GDM1 (cell line): ENCODE measurements at places on chromosomes 1 and 21.

DNA sequence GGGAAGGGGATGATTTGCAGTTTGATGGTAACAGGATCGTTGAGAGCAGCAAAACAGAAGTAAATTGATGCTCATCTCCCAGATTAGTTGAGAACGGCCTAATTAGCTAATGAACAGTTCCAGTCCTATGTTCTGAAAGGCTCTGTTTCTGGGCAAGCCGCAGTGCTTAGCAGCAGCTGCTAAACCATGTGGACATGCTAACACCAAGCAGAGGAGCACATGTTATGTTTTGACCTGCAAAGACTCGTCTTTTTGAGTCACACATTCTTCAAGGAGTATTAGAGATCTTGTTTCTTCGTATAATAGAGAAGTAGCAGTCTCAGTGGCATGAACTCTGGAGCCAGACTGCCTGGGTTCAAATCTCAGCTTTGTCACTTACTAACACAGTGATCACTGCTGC is 58.1 kb downstream of the CACNA1E start:
- DNase-seq: no peak

GRCh38 chr1:223759273-223759672 is 46.9 kb downstream of the CAPN2 start:
- DNase-seq: no peak

DNA sequence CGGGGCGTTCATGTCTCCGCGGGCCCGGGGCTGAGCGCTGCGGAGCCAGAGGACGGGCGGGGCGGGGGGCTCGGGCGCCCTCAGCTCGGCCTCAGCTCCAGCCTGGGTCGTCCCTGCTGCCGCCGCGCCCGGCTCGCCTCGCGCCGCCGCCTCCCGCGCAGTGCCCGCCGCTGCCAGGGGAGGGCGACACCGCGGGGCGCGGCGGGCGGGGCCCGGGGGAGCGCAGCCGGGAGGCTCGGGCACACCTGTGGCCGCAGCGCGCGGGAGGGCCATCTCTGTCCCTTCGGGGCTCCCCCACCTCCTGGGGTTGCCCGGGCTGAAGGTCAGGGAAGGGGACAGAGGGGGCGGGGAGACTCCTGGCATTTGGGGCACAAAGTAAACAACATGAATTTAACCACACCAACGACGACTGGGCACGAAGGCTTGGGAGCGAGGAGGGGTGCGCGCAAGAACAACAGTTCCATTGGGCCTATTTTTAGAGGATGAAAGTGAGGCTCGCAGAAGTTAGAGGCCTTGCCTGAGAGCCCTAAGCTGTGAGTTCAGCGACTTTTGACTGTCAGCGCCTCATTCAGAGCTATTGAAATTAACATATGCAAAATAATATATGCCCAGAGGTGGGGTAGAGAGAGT is at the start of gene FAM131C:
TSS of gene FAM131C (minus strand) at position 162 of the 630 bp plus-strand sequence. CDS start 209 bp downstream, outside the sequence.
- no peak for DNase-seq

DNA sequence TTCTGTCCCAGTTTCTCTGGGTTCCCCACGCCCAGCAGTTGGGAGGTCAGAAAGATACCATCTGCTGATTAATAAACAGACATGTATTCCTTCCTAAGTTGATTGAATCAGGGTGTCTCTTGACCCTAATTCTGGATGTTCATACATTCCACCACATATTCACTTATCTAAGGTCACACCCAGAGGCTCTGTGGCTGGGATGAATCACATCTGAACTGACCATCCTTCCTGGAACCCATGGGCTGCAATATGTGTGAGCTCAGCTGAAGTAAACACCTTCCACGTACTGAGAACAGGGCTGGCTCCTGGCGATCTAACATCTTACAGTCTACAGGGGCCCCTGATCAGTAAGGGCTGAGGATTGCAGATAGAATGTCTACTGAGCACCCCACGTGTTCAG is 20.5 kb upstream of the TRABD2B start:
- DNase-seq: no peak

GRCh38 chr1:204680051-204680450 is 5.5 kb downstream of the LRRN2 start:
- DNase-seq: no peak

- no peak for DNase-seq
Measured at GRCh38 chr21:43370091-43370658, 56.8 kb downstream of the SIK1 start.

DNA sequence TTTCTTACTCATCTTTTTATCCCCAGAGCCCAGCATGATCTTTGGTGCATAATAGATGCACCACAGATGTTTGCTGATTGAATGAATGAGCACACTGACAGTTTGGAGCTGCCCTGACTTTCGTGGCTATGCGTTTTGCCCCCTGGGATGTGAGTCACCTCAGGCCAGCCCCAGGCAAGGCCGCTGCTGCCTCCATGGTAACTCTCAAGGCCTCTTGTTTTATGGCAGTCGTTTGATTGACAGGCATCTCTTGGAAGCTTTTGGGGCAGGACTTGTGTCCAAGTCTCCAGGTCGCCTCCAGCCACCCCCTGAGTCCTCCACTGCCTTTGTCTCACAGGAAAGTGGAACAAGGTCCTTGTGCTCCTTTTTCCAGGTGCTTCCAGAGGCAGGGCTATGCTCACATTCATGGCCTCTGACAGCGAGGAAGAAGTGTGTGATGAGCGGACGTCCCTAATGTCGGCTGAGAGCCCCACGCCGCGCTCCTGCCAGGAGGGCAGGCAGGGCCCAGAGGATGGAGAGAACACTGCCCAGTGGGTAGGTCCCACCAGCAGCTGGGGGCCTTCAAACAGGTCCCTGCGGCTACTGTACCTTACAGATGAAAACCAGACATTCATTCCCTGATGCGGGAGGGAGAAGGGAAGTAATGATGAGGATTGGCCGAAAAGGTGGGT is 11.2 kb downstream of the PSEN2 start:
- no peak for DNase-seq

GRCh38 chr1:201422436-201423030 is 1.0 kb upstream of the TNNI1 start:
- no peak for DNase-seq

GRCh38 chr1:231144416-231145193 is 17.3 kb upstream of the TRIM67 start:
- DNase-seq: no peak

- DNase-seq: no peak
Measured at GRCh38 chr1:70462611-70463010, 51.5 kb downstream of the CTH start.

DNA sequence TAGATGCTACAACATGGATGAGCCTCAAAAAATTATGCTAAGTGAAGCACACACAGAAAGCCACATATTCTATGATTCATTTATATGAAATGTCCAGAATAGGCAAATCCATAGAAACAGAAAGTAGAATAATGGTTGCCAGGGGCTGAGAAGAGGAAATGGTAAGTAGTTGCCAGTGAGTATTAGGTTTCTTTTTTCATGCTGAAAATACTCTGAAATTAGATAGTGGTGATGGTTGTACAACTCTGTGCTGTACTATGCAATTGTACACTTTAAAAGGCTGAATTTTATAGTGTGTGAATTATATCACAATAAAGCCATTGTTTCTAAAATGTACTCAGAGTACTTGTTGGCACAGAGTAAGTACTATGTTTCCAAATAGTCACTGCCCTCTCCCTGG is 15.5 kb upstream of the GFI1 start:
- no peak for DNase-seq

- DNase-seq: no peak
Measured at GRCh38 chr1:53559391-53559815, 100.2 kb downstream of the DMRTB1 start.

GRCh38 chr1:1143636-1144035 is 27.7 kb upstream of the C1orf159 start:
- no peak for DNase-seq

- DNase-seq: peak; percentile 90
Measured at GRCh38 chr1:64864018-64864940, 102.1 kb downstream of the JAK1 start.

GRCh38 chr1:168216171-168216570 is 9.6 kb upstream of the SFT2D2 start:
- no peak for DNase-seq

DNA sequence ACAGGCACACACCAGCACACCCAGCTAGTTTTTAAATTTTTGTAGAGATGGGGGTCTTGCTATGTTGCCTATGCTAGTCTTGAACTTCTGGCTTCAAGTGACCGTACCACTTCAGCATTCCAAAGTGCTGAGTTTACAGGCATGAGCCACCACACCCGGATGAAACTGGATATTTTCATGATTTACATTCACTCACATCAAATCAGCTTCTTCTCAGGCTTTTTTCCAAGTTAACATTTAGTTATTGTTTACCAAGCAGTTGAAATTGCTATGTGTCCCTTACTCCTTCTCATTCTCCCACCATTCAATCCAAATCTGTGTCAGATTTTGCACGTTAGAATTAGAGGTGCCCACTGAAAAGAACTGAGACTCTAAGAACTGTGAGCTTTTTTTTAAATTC is 18.4 kb downstream of the RIT1 start:
- no peak for DNase-seq

DNA sequence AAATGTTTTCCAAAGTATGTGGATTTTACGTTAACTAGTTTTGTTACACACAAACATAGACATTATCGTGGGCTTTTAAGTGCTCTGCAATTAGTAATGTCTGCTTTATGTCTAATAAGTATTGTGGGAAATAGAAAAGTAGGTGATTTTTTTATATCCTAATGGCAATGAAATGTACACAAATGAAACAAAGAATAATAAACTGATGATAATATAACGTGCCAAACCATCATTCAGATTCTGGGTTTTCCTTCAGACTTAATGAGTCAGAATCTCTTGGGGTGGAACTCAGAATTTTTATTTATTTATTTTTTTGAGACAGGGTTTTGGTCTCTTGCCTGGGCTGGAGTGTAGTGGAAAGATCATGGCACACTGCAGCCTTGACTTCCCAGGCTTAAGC is 2.0 kb downstream of the TMEM183A start:
- no peak for DNase-seq

GRCh38 chr1:37159102-37159501 is 124.8 kb upstream of the GRIK3 start:
- no peak for DNase-seq

- DNase-seq: no peak
Measured at GRCh38 chr1:212310383-212310782, 25.2 kb downstream of the PPP2R5A start.

DNA sequence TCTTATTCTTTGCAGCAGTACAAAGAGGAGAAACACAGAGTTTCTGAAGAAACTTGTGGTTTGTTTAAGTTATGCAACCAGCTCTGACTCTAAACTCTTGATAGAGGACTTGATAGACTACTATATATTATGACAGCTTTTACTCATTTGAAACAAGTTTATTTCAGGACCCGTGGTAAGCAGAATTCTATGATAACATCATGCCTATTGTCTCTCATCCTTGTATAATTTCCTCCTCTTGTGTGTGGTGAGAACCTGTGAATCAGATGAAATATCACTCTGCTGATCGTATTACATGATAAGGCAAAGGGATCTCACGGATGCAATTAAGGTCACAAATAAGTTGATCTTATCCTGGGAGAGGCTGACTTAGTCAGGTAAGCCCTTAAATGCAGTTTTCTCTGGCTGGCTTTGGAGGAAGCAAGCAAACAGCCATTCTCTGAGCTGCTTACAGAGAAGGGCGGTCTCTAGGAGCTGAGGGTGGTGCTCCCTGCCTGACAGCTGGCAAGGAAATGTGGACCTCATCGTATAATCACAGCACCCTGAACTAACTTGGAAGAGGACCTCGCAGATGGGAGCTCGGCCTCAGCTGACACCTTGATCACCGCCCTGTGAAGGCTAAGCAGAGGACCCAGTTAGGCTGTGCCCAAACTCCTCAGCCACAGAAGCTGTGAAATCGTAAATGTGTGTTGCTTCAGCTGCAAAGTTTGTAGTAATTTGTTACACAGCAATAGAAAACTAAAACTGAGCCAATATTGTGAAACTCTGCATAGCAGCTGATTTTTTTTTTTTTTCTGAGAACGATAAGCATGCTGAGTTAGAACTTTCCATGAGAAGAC is 151.1 kb upstream of the DPT start:
- DNase-seq: no peak

DNA sequence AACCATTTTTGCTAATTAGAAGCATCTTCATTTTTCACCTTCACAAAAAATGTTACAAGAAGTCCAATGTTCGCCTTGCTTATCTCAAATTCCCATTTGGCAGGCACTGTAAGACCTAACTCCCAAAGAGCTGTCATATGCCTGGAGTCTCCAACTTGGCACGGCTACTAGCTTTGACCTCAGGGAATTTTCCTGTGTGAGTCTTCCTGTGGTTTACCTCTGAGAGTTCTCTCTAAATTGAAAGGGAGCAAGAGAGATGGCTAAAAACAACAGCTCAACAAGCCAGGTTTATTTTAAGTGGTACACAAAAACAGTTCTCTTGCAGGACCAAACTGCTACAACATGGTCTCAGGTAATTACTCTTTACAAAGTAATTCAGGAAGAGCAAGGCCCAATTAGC is 756.0 kb upstream of the ADGRL2 start:
- DNase-seq: no peak

GRCh38 chr1:214615109-214615508 is 12.1 kb downstream of the CENPF start:
- DNase-seq: no peak

DNA sequence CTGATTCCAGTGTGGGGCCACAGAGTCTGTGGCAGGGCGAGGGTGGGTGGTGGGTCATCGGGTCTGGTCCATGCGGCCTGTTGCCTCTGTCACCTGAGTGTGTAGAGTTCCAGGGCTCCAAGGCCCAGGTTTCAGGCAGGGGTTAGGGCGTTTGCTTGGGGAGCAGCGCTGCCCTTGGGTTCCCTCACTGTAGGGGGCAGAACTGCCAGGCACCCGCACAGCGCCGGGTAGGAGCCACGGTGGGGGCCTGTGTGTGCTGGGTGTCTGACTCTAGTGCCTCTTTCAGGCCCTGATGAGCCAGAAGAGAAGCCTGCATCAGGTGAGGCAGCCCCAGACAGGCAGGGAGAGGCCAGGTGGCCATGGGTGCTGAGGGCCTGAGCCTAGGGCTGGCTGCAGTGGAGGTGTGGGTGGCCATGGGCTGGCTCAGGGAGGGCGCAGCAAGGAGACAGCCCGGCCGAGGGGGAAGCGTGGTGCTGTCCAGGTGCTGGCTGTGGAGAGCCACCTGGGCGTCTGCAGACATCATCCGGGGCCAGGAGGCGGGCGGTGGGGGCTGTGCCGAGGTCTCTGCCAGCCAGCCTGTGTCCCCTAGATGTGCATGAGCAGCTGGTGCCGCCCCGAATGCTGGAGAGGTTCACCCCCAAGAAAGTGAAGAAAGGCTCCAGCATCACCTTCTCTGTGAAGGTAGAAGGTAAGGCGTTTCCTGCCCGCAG is 72.3 kb downstream of the TRIM11 start:
- no peak for DNase-seq

- DNase-seq: no peak
Measured at GRCh38 chr1:164515711-164516331, 43.2 kb upstream of the PBX1 start.

GRCh38 chr1:150928286-150928685 is 2.1 kb downstream of the SETDB1 start:
- no peak for DNase-seq

- DNase-seq: no peak
Measured at GRCh38 chr1:156483397-156483796, 17.2 kb downstream of the MEF2D start.

DNA sequence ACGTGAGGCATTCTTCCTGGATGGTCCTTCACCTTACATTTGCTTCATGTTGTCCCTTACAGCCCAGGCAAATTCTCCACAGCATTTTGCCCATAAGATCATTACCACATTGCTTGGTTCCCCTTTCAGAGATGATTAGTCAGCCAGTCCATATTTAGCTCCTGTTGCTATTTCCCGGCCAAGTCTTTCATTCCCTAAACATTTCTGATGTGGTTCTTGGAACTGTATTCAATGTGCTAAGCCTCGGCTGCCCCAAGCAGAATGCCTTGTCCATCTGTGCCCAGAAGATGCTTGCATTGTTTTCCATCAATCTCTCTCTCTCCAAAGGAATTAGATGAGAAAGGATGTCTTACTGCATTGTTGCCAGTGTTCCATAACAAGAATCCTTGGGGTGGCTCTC is 420.9 kb upstream of the CAMK1G start:
- DNase-seq: no peak
